GM10248 (cell line): ENCODE measurements at places on chromosomes 13 and 19.
A peak's percentile ranks its signal among the peaks of the same experiment; 100 is the strongest.

DNA sequence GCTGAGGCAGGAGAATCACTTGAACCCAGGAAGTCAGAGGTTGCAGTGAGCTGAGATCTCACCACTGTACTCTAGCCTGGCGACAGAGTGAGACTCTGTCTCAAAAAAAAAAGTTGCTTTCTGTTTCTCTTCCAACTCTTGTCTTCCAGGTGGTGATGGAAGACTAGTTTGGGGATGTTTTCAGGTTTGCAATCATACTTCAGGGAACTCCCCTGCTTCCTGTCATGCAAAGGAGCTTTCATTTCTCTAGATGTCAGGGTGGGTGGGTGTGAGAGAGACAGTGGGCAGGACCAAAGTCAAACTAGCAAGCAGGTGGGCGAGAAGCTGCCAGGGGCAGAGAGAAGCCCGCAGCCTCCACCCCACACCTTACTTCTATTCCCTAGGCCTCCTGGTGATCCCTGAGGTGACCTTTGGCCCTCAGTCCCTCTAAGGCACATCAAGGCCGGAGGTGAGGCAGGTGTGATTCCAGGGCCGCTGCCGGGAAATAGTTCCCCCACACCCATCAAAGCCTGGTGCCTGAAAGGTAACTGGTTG is 25.7 kb downstream of the CCNE1 start:
- DNase-seq: peak; percentile 81

- DNase-seq: no peak
Measured at GRCh38 chr19:42066075-42066754, 3.8 kb downstream of the GRIK5 start.

DNA sequence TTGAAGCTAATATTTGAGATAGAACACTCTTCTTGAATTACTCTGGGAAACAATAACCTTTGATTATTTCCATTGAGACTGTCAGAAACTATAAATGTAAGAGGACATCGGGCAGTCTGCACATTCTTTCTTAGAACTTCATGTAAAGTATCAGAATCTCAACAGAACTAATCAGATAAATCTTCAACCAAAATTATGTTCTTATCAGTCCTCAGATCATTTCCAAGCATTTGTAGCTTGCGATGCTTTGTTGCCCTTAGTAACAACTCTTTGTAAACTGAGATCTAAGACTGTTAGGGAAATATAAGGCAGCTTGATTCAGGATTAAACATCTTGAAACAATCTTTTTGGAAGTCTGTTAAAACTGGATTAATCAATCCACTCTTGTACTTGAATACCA is 70.3 kb downstream of the FNDC3A start:
- DNase-seq: no peak

- DNase-seq: no peak
Measured at GRCh38 chr19:2592824-2593223, 109.7 kb downstream of the GNG7 start.

GRCh38 chr13:91145571-91146205 is 201.8 kb upstream of the MIR17HG start:
- no peak for DNase-seq

- DNase-seq: no peak
Measured at GRCh38 chr13:28451482-28452217, 43.3 kb downstream of the FLT1 start.

GRCh38 chr19:31528261-31528660 is 179.0 kb upstream of the TSHZ3 start:
- no peak for DNase-seq

DNA sequence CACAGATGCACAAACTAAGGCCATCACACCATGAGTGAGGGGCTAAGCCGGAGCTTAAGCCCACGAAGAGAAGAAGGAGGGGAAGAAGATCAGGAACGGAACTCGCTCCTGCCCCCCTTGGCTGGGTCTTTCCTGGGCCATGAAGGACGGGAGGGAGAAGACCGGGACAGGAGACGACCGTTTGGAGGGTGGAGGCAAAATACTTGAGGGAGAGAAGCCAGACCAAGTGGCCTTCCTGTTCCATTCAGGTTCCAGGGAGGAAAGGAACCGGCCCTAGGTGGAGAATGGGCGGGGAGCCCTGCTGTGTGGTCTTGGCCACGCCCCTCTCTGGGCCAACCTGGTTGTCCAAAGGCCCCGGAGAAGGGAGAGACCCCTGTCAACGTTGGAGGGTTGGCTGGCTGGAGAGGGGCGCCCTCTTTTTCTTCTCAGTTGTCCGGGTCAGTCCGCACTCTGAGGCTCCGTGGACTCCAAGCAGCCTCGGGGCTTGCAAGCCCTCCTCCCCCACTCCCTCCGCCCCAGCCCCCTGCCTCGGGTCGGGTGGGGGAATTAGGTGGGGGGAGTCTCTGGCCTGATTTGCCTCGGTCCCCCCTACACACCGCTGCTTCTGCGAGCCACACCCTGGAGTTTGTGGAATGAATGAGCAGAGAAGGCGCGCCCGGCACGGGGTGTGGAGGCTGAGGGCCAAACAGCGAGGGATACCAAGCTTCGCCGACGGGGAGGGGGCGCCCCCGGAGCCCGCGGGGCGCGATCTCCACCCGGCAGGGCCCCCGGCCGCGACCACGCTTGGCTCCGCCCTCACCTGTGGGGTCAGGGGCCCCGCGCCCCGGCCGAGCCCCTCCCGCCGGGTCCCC is 757 bp downstream of the FBN3 start:
- no peak for DNase-seq

DNA sequence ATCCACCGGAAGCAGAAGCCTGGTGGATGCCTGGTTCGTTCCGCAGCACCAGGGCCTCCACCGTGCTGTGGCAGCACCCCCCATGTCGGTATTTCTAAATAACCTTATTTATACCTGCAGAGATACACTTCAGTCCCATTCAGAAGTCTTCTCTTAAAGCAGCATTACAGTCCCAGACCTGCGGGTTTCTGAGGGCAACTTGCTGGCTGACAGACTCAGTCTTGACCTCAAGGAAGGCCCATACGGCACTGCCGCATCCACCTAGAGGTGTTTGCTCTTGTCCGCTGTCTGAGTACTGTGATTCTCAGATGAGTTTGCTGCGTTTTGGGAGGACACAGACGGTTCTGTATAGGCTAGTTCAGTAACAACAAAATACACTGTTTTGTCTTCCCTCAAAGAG is 16.9 kb upstream of the TEX29 start:
- no peak for DNase-seq

- DNase-seq: no peak
Measured at GRCh38 chr13:42174344-42175162, 97.4 kb upstream of the AKAP11 start.

DNA sequence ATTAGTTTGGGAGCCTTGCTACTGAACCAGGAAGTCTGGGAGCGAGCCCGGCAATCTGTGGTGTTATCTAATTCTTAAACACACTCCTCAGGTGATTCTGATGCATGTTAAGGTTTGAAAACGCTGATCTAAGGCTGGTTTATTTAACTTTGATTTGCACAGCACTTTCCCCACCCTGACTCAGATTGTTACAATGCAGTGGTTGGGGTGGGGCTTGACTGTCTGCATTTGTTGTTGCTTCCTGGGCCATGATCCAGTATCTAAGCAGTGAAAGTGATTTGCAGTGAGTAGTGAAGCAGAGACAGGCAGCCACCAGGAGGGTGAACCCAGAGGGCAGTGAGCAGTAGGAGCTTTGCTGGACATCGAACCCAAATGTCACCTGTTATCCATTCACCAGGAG is 81.6 kb upstream of the ARGLU1 start:
- DNase-seq: no peak

GRCh38 chr13:109642358-109642757 is 144.0 kb downstream of the IRS2 start:
- DNase-seq: no peak

DNA sequence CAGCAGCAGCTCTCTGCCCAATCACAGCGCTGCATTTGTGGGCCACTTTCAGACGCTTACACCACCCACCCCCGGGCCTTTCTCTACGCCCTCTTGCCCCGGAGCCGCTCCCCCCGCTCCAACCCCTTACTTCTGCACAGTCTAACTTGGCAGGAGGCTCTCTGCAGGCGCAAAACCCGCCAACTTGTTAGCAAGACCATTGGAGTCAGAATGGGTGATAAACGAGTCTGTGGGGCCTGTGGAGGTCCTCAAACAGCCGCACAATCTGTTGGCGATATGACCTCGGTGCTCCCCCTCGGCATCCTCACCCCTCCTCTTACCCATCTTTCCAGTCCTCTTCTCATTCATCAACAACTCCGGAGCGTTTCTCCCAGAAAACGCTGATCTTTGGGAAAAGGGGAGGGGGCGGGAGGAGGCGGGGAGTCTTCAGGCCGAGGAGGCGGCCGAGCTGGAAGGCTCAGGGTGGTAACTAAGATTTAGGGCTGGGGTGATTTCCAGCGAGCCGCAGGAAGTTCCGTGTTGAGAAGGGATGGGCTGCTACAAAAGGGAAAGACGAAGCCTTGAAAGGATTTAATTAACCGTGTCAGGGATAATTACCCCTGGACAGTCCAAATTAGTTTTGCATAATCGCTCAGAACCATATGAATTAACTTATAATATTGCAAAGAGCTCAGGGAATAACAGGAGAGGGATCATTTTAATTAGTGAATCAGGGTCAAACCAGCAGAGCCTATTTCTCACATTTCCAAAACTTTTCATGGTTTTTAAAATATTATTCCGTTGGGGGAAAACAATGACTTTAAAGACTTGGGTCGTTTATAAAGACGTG is 4.1 kb downstream of the SOX21 start:
- DNase-seq: no peak

- DNase-seq: no peak
Measured at GRCh38 chr19:47485210-47485609, 1.2 kb upstream of the KPTN start.

DNA sequence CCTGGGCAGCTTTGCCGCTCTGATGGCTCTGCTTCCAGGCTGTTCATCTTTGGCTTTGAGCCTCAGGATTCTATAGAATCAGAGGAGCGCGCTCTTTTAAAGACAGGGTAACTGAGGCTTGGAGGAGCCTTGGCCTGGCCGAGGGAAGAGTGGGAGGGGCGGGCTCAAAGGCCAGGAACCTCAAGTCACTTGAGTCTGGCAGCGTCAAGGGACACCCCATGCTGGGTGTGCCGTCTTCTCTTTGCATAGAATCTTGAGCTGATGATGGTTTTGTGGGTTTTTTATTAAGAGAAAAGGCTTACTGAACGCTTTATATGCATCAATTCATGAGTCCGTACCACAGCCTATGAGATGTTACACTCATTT is 1.1 kb downstream of the PGLS start:
- no peak for DNase-seq

GRCh38 chr13:113497217-113497616 is 6.7 kb upstream of the DCUN1D2 start:
- DNase-seq: no peak

DNA sequence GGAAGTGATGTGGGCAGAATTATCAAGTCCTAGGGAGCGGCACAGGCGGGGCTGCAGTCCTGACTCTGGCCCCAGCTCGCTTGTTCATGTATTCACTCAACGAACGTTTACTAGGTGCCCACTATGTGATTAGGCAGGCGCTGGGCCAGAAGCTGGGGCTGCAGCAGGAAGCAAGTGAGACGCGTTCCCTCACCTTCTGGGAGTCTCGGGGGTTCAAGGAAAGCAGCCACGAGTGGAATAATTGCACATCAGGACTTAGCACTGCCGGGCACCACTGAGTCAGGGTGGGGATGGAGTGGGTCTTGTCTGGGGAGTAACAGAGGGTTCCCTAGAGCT is 2.5 kb upstream of the LMTK3 start:
- DNase-seq: no peak

GRCh38 chr13:25292301-25292700 is 5.0 kb upstream of the MTMR6 start:
- DNase-seq: no peak

DNA sequence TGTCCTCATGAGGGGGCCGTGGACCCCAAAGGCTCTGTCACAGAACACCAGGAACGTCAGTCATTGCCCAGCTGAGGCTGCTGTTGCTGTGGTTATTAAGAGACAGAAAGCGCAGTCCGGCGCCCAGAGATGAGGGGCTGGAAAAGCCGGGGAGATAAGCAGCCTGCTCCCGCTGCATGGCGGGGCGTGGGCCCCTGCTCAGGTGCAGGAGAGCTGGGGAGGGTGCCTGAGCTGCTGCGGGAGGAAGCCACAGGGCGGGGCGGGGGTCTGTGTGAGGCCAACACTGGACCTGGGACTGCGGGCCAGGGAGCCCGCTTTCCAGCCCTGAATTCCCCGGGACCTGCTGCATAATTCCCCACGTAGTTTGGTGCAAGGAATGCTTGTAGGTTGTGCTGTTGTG is 11.3 kb downstream of the SOX1 start:
- no peak for DNase-seq

- DNase-seq: no peak
Measured at GRCh38 chr19:54955376-54955775, 8.0 kb upstream of the NLRP7 start.

GRCh38 chr13:53198017-53198416 is 169.4 kb downstream of the OLFM4 start:
- DNase-seq: no peak

GRCh38 chr13:44092078-44092970 is 212.6 kb downstream of the LACC1 start:
- DNase-seq: no peak

- DNase-seq: no peak
Measured at GRCh38 chr13:94683409-94683808, 28.9 kb downstream of the SOX21 start.

DNA sequence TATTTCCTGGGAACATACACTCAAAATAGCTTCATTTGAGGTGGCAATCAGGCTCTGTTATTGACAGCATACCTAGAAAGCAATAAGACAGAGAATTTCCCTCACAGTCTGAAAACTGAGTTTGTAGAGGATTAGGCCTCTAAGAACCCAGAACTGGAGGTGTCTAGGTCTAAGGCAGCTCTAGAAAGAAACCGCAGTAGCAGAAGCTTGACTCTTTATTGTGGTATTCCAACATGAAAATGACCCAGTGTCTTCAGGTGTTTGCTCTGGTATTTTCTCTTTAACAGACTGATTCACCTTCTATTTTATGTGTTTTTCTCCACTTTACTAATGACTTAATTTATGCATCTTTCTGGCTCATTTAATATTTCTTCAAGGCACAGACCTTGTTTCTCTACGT is 8.5 kb downstream of the COG6 start:
- no peak for DNase-seq

- no peak for DNase-seq
Measured at GRCh38 chr13:112255550-112256120, 120.5 kb upstream of the SPACA7 start.

GRCh38 chr13:99279637-99280036 is 21.5 kb upstream of the GPR18 start:
- DNase-seq: no peak

- DNase-seq: no peak
Measured at GRCh38 chr13:44155422-44156293, 218.0 kb upstream of the SERP2 start.
